ENCODE measurements at places on chromosomes 7 and 10.

DNA sequence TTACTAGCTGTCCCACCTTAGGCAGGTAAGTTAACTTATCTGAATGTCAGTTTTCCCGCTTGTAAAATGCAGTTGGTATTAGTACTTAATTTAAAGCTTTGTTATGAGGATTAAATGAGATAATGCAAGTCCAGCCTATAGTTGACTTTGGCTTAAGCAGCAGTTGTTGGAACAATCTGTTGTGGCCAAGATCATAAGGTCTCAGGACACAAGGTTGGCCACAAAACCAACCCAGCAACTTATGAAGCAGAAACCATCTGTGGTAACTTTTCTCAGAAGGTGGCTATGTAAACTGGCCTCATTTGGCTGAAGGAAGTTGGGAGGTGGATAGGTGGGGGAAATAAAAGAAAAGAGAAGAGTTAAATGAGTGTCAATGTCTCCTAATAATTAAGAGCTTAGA, 29.4 kb downstream of the ENTPD1 start:
- DNase-seq = no peak

DNA sequence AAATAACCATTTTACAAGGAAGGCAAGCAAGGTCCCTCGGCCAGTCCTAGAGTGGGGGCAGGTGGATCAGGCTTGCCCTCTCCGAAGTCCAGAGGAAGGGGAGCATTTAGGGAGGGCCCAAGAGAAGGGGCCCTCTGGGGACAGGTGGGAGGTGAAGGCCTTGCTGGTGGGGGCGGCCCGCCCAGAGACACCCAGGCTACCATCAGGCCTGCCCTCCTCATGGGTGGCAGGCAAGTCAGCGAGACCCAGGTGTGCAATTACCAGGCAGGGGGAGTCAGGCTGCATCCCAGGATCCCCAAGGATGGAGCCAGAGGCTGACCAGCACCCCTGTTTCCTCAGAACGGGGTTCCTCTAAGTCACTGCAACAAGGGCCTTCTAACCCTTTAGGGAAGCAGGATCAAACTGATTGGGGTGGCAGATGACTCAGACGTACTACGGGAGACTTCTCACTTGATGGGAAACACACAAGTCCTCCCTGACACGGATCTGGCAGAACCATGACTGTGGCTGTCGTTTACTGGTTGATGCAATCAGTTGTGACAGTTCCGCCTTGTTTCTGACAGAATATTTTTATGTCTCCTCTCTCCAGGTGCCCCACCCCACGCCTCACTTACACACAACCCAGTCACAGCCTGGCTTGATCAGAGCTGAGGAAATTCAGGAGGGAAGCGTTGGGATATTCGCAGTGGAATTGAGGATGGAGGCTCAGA, 8.2 kb downstream of the LOXL4 start:
- no peak for DNase-seq

GRCh38 chr7:22613496-22613895, 113.5 kb upstream of the IL6 start:
- DNase-seq = no peak

DNA sequence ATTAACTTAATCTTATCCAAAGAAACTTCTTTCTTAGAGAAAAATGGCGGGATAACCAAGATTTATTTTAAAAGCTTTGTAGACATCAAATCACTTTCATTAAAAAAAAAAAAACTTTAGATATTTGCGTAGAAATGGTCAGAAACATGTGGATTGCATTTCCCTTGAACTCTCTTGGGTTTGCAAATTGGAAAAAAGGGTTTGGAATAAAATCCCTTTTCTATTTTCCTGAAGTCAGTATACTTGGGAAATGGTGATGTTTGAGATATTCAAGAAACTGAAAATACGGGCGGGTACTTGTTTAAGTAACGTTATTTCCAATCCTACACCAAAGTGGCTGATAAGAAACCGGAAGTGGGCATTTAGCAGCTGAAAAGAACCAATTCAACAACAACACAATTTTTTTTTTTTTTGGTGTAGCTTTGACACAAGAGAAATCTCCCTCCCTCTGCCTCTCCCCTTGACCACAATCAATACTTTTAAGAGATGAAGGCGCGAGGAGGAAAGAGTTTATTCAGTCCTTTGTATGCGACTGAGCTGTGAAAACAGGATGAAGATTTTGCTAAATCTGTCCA, 13.7 kb upstream of the GFRA1 start:
- no peak for DNase-seq

- no peak for DNase-seq
Observed at GRCh38 chr7:113606325-113606724, 312.5 kb downstream of the PPP1R3A start.

DNA sequence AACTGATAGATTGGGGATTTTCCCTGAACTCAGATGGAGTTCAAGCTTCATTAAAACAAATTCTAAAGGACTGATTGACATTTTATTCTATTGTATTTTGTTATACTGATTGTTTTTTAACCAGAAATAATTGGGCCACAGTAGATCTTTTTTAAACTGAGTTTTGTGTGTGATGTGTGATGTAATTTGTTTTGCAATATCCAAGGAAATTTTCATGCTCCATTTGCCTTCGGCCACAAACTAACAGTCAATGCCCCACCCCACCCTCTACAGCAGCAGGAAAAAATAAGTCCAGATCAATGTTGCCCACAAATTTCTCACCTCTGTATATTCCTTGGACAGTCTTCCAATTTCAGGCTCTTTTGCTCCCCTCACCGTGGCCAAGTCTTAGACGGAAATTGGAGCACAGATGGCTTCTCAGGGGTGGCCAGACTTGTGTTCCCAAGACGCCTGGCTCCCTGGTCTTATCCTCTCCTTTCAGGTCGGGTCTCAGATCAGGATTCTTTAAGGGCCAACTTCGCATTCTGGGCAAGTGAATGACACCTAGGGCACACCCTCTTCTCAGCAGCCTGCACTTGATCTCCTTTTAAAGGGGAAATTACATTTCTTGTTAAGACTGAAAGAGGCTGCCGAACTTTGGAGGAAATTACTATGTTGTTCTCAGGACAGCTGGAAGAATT, at the start of gene SVOPL:
SVOPL (minus strand) TSS at position 506 of the 680 bp plus-strand sequence. CDS start 22,317 bp downstream, outside the sequence.
- no peak for DNase-seq

- DNase-seq = no peak
Observed at GRCh38 chr10:11610826-11611247, 613 bp downstream of the USP6NL start.

DNA sequence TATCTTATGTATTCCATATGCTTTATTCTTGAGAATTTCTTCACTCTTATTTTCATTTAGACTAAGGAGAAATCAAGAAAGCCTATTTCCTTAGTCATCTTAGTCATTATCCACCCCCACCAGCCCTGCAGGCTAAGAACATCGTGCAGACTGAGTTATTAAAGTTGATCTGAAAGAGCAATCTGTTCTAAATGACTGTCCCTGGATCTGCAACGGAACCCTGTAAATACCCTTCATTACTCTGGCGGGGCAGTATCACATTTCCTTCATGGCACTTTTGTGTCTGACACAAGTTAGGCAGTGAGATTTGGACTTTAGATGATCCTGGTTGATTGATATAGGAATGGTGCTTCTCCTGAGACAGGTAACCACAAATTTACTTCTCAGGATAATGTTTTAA, 3.5 kb upstream of the MYPN start:
- DNase-seq = no peak

- no peak for DNase-seq
Observed at GRCh38 chr7:21357151-21358097, 70.5 kb upstream of the SP4 start.

- DNase-seq = no peak
Observed at GRCh38 chr7:138935465-138936011, 45.7 kb downstream of the KIAA1549 start.

- peak; percentile 72 for DNase-seq
Observed at GRCh38 chr10:32346551-32347362, at the start of gene EPC1. EPC1 (minus strand) TSS chr10:32347158; CDS start chr10:32346915, 243 bp downstream.

- no peak for DNase-seq
Observed at GRCh38 chr7:40393660-40394059, 258.9 kb downstream of the SUGCT start.

DNA sequence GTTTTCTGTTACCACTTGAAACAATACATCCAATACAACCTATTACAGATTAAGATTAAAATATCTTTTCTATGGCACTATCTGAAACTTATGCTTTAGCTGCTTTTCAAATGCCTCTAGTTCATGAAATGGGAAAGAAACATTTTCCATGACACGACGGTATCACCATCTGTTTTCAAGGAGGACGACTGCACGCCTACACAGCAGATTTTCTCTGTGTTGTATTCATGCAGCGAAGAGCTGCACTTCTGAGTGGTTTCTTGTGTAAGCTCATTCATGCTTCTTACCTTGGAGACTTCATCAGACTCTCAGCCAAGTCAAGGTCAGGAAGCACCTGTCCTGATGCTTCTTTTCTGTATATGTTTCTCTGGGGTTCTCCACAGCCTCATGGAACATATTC, 179.2 kb downstream of the DYNC1I1 start:
- DNase-seq = no peak

GRCh38 chr7:107180378-107180777, 11.6 kb downstream of the HBP1 start:
- peak; percentile 55 for DNase-seq
